ENCODE measurements at places on chromosomes 4 and X. TPM values are rescaled to one million over a fixed set of nuclear protein-coding genes. Genes with fewer than 3 reads are reported as not detected.

CSAG1 gene
- not detected for total RNA-seq

SMC1A gene
- 10.3 TPM for total RNA-seq

SH3D19 gene
- total RNA-seq: 230 TPM

CHIC1 gene
- 4.6 TPM for total RNA-seq

USP46 gene
- 11.7 TPM for total RNA-seq

MORC4 gene
- total RNA-seq: 27.5 TPM

BEX5 gene
- not detected for total RNA-seq

ZNF732 gene
- not detected for total RNA-seq

ARFIP1 gene
- total RNA-seq: 23.0 TPM

CNKSR2 gene
- total RNA-seq: not detected

SSX2 gene
- not detected for total RNA-seq

ARHGAP36 gene
- total RNA-seq: not detected

AFF2 gene
- 0.34 TPM for total RNA-seq

CLGN gene
- 0.47 TPM for total RNA-seq

FGF5 gene
- total RNA-seq: 0.12 TPM

CWH43 gene
- total RNA-seq: not detected

MAGEB10 gene
- not detected for total RNA-seq

XAGE2 gene
- not detected for total RNA-seq

FHIP1A gene
- under 0.01 TPM for total RNA-seq

CYP4V2 gene
- 14.9 TPM for total RNA-seq

PRRG3 gene
- total RNA-seq: not detected

SHROOM3 gene
- 0.60 TPM for total RNA-seq

EMCN gene
- not detected for total RNA-seq

ZNF185 gene
- 4.6 TPM for total RNA-seq

F8A3 gene
- total RNA-seq: 3.6 TPM

FAM184B gene
- total RNA-seq: 0.12 TPM

CXorf65 gene
- total RNA-seq: not detected

ETDA gene
- total RNA-seq: not detected

MOB1B gene
- total RNA-seq: 5.4 TPM

ADRA2C gene
- 7.0 TPM for total RNA-seq

MEPE gene
- total RNA-seq: not detected

SMIM10L2A gene
- total RNA-seq: 0.43 TPM

GLRA2 gene
- total RNA-seq: not detected

SSX3 gene
- not detected for total RNA-seq

C4orf50 gene
- not detected for total RNA-seq

PAGE4 gene
- not detected for total RNA-seq

TEX13D gene
- total RNA-seq: not detected

ADH1B gene
- 317 TPM for total RNA-seq

PAGE1 gene
- not detected for total RNA-seq

MAGEB2 gene
- not detected for total RNA-seq

ARHGAP6 gene
- total RNA-seq: 29.2 TPM

NR3C2 gene
- 0.09 TPM for total RNA-seq

CLIC2 gene
- total RNA-seq: 0.51 TPM

TMSB15A gene
- 1.8 TPM for total RNA-seq

RASGEF1B gene
- total RNA-seq: not detected

KLKB1 gene
- not detected for total RNA-seq

BMX gene
- total RNA-seq: not detected

TBX22 gene
- 0.12 TPM for total RNA-seq

PGM2 gene
- 16.4 TPM for total RNA-seq

NPNT gene
- 1.4 TPM for total RNA-seq

C4orf36 gene
- not detected for total RNA-seq

FRMD7 gene
- total RNA-seq: not detected

Data from pericardium fibroblast (primary cell).